ENCODE measurements at places on chromosomes 1 and 21. TPM values are rescaled to one million over a fixed set of nuclear protein-coding genes. Genes with fewer than 3 reads are reported as not detected.

The CIART gene
- total RNA-seq = 1.5 TPM

The KLHL17 gene
- total RNA-seq = 30.6 TPM

The DNAI4 gene
- 1.4 TPM for total RNA-seq

The TRIM67 gene
- total RNA-seq = not detected

The APOBEC4 gene
- total RNA-seq = not detected

The DFFA gene
- 32.8 TPM for total RNA-seq

The KCNJ6 gene
- total RNA-seq = not detected

The SLC37A1 gene
- 21.1 TPM for total RNA-seq

The RCSD1 gene
- total RNA-seq = 65.8 TPM

The GNAT2 gene
- total RNA-seq = 0.31 TPM

The FCRL5 gene
- total RNA-seq = not detected

The CDC42BPA gene
- total RNA-seq = 3.1 TPM

The KIAA0040 gene
- total RNA-seq = 34.5 TPM

The NBPF15 gene
- total RNA-seq = 58.2 TPM

The RSPH1 gene
- total RNA-seq = 0.38 TPM

The ASAP3 gene
- 0.50 TPM for total RNA-seq

The MYOG gene
- not detected for total RNA-seq

The KTI12 gene
- 12.6 TPM for total RNA-seq

The KHDC4 gene
- 66.1 TPM for total RNA-seq

The RYR2 gene
- 0.02 TPM for total RNA-seq

The LYPD8 gene
- total RNA-seq = not detected

The AVPR1B gene
- not detected for total RNA-seq

The HTR6 gene
- 0.19 TPM for total RNA-seq

The RIPPLY3 gene
- total RNA-seq = 0.27 TPM

The CYP4B1 gene
- total RNA-seq = not detected

The FMO1 gene
- not detected for total RNA-seq

The WNT2B gene
- 0.05 TPM for total RNA-seq

The VCAM1 gene
- total RNA-seq = not detected

The AGO1 gene
- 28.8 TPM for total RNA-seq

The ACKR1 gene
- total RNA-seq = not detected

The EPHB2 gene
- 0.17 TPM for total RNA-seq

The GSTM5 gene
- not detected for total RNA-seq

The NID1 gene
- 0.07 TPM for total RNA-seq

The UBE2U gene
- not detected for total RNA-seq

The CHIA gene
- not detected for total RNA-seq

The FNDC5 gene
- total RNA-seq = not detected

The CD48 gene
- total RNA-seq = 190 TPM

The MX1 gene
- 106 TPM for total RNA-seq

The DENND2C gene
- 0.93 TPM for total RNA-seq

The NHLH1 gene
- total RNA-seq = 0.22 TPM

The RBM11 gene
- total RNA-seq = 3.1 TPM

The RGS13 gene
- not detected for total RNA-seq

The LAMB3 gene
- total RNA-seq = 14.6 TPM

Data from activated CD4-positive, alpha-beta memory T cell treated with anti-CD3 and anti-CD28 coated beads for 36 hours (primary cell).